Stimulated activated CD4-positive, alpha-beta T cell treated with anti-CD3 and anti-CD28 coated beads, Interleukin-1b, Interleukin-23, amount 100 ng/mL, for 1 hour (primary cell): ENCODE measurements at places on chromosomes 7 and 10.

GRCh38 chr10:35635576-35635975 lies 6.5 kb downstream of the FZD8 start:
- DNase-seq: no peak

GRCh38 chr10:109427411-109427810 lies 495.9 kb downstream of the XPNPEP1 start:
- DNase-seq: no peak

GRCh38 chr10:69366738-69367137 lies 50.0 kb downstream of the TACR2 start:
- no peak for DNase-seq

DNA sequence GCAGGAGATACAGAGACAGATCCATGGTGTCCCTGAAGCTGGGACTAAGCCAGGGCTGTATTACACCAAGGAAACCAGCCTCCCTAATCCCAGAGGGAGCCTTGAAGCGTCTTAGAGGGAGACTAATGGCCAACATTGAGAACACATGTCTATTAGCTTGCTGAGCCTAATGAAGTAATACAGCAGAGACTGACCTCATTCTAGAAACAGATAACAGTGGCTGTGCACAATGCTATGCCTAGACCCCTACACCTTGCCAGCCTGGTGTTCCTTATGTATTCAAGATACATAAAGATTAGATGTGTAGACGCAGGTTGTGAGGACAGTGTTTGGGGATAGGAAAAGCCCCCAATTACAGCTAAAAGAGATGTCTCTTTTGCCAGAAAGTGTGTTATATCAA lies 19.1 kb downstream of the GRM8 start:
- no peak for DNase-seq

GRCh38 chr10:17871036-17871435 lies 61.9 kb downstream of the MRC1 start:
- no peak for DNase-seq

DNA sequence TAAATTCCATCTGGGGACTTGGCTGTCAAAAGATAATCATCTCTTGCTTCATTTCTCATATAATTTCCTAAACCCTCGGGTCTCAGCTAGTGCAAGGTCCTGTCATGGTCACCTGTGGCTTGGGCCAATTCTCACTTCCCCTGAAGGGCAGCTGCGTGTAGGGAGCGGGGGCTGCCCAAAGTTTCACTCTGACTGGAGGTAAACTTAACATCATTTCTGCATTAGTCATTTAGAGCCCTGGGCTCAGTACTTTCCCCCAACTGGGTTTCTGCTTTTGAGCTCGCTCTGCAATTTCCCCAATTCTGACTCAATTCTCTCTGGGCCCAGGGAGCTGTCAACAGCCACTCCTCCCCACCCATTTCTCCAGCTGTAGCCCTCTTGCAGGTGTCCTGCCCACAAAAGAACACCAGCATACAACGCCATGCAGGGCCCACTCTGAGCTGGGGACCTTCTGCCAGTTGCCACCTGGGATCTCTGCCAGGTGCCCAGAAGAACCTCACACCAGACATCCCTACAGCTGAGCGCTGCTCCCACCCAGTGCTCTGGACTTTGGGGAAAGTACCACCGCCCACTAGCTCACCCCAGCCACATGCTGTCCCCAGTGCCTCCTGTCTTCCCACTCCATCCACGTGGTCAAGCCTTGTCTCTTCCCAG lies 37.9 kb downstream of the VOPP1 start:
- peak; percentile 37 for DNase-seq

DNA sequence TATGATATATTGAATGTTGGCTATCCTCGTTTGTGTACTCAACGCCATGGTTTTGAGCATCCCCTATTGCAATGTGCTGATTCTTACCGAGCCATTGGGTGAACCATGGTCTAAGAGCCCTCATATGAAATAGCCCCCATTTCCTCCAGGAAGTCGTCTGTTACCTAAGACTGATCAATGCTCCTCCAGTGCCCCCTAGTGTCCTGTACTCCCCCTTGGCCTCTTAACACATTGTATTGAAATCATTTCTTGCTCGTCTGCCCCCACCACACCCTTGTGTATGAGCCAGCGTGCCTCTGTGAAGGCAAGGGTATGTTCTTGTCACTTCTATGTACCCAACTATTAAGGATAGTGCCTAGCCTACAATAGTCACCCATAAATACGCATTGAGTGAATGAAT lies 11.2 kb upstream of the SLC35B4 start:
- no peak for DNase-seq

DNA sequence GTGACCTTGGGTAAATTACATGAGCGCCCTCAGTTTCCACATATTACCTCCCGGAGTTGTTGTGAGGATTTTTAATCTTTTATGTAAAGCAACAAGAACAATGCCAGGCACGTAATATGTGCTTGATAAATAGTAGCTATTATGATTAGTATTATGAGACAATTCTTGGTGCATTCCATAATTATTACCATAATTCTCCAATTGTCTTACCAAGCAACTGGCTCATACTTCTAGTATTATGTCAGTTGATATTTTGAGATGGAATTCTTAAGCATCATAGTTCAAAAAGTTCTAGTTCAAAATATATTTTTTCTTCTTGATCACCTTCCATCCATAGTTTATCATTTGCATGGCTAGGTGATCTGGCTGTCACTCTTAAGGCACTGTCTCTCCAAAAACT lies 259.0 kb downstream of the BBS9 start:
- DNase-seq: no peak

GRCh38 chr10:3654980-3655379 lies 130.0 kb downstream of the KLF6 start:
- no peak for DNase-seq

- DNase-seq: no peak
These were observed at the start of gene RNF148 for GRCh38 chr7:122702872-122703510. TSS of gene RNF148 (minus strand) at chr7:122702922. CDS start at chr7:122702750, 172 bp downstream.

DNA sequence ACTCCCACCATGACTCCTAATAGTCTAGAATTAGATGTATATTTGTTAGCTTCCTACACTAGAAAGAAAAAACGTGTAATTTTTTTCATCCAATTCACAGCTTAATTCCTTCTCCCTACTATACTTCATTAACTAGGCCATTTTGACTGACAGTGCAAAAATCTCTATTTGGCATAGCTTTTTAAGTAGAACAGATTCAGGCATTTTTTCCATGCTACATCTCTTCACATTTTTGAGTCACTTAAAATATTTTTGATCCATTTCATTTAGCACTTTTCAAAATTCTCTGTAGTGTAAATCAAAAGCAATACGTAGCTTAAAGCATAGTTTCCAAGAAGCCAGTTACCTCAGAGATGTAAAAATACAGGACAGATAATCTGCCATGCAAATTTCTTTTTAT lies 391.1 kb upstream of the NPVF start:
- DNase-seq: no peak

DNA sequence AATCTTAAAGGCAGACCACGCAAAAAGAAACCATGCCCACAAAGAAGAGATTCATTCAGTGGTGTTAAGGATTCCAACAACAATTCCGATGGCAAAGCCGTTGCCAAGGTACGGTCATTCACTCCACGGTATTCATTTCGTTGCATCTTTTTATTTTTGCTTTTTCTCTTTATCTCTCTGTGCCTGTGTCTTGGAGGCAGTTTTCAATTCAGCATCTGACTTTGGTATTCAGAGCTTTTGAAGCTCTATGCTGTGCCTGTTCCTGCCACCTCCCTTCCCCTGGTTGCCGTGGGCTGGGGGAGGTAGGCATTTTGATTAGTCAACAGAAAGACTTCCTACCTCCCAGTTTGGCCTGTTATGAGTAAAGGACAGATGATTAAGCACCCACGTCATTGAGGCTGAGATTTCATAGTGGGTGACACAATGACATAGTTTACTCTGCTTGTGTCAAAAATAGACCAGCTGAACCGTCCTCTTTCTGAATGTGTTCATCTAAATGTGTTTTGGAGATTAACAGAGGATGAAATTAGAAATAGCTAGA lies 149.5 kb downstream of the ARID5B start:
- DNase-seq: peak; percentile 39

DNA sequence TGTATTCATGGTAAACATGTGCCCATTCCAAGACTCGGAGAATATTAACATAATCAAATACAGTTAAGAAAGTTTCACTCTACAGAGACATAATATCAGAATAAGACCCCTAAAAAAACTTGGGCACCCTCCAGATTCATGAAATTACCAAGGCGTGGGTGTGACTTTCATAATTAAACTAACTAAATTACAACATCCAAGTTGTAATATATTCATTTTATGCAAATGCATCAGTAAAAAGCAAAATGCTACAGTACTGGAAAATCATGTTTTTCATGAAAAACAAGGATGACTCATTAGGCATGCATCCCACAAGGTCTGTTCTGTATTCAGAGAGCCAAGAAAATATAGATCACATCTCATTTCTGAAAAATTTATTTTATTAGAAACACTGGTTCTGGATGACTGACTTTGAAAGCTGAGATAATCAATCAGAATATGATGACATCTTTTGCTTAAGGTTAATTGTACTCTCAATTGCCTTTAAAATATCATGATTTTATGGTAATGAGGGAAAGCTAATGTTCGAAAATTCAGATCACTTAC lies 248.8 kb upstream of the SMIM30 start:
- DNase-seq: no peak

DNA sequence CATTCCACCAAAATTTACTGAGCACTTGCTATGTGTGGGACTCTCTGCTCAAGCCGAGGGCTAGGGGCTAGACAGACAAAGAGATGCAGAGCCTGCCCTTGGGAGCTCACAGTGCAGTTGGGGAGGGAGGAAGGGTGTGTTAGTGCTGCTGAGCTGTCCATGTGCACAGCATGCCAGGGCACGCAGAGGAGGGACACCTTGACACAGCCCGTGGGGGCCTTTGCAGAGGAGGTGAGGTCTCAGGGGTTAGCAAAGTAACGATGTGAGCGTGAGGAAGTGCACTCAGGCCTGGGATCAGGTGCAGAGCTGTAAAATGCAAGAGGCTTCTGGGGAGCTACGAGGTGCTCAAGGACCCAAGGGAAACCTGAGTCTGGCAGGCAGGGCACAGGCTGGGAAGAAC lies 16.3 kb downstream of the PRKCQ start:
- DNase-seq: no peak

DNA sequence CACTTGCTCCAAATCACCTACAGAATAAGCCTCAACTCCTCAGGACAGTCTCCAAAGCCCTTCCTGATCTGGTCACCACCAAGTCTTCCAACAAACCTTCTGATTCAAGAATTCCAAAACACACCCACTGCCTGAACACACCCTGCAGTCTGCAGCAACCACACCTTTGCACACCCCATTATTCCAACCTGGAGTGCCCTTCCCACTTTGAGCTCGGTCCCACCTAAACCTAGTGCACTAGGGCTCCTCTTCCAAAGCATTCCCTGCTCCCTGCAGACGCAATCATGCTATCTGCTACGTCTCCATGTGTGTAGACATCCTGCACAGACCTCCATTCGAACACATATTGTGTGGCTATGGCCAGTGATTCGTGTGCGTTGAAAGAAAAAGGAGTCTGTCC lies 289.3 kb downstream of the GRID1 start:
- no peak for DNase-seq

DNA sequence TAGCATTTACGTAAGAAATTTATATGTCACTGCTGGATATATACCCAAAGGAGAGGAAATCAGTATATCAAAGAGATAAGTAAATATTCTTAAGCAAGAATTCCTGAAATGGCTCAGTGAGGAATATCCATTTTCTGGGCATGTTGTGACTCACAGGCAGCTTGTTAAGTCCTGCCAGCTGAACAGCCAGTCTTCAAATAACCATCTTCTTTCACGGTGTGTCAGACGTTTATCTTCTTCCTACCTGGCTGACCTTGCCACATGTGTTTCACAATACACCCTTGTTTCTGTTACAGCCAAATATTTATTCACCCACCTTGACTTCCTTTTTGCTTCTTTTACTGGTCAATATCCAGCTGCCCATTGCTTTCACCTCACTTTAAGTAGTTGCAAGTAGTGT lies 648.1 kb downstream of the ANKRD7 start:
- no peak for DNase-seq

DNA sequence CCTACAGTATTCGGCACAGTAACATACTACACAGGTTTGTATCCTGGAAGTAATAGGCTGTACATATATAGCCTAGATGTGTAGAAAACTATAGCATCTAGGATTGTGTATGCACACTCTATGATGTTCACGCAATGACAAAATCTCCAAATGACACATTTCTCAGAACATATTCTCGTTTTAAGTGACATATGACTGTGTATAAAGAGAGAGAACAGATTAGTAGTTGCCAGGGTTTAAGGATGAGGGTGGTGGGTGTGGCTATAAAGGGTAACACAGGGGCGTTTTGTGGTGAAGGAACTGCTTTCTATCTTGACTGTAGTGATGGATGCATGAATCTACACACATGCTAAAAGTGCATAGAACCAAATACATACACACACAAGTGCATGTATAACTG lies 101.2 kb downstream of the ARL4A start:
- no peak for DNase-seq

GRCh38 chr7:149248777-149249176 lies 9.3 kb downstream of the ZNF212 start:
- no peak for DNase-seq

DNA sequence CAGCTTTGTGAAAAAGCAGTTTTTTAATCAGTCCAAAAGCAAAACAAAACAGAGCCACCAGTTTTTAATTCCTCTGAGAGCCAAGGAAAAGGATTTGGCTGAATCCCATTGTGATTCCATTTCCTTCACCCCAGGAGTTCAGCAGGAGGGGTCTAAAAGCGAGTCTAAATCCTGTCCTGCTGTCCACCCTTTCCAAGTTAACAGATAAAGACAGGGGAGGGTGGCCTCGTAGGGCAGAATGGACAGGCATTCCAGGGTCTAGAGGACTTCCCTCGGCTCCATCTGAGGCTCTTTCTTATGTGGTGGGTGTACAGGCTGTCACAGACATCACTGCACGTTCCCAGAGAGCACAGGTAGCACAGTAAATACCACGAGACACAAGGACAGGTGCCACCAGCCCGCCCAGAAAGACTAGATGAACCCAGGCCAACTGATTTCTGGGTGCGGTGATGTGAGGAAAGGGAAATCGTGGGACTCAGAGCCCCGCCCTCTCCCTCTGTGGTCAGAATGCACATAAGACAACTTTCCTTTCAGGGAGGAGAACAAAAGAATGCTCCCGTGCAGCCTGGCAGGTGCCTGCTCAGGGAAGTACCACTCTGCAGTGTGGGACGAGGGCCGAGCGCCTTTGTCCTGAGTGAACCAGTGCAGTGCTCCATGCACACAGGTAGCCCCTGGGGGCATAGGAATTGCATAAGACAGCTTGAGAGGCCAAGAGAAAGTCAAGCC lies 119.7 kb downstream of the ABLIM1 start:
- DNase-seq: peak; percentile 4

- no peak for DNase-seq
These were observed 303.5 kb downstream of the OTUD1 start for GRCh38 chr10:23742368-23742767.

GRCh38 chr7:75965617-75966016 lies 28.8 kb downstream of the TMEM120A start:
- no peak for DNase-seq

DNA sequence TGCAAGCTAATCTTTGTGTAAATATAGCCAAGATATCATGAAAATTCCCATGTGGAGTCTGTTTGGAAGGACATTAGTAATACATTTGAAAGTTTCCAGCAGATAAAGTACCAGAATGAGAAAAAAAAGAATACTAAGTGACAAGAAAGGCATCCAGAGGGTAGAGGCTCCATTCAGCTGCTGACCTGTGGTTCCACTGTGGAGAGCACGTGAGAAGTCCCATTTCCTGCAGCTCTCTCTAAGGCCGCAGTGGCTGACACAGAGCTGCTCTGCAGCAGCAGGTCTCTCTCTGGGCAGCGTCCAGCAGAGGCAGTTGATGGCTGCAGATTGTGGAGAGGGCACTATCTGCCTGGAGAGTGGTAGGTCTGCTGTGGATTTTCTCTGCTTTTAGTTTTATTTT lies 100.1 kb upstream of the TMEM72 start:
- no peak for DNase-seq
